ENCODE measurements at places on chromosomes 16 and 17.

DNA sequence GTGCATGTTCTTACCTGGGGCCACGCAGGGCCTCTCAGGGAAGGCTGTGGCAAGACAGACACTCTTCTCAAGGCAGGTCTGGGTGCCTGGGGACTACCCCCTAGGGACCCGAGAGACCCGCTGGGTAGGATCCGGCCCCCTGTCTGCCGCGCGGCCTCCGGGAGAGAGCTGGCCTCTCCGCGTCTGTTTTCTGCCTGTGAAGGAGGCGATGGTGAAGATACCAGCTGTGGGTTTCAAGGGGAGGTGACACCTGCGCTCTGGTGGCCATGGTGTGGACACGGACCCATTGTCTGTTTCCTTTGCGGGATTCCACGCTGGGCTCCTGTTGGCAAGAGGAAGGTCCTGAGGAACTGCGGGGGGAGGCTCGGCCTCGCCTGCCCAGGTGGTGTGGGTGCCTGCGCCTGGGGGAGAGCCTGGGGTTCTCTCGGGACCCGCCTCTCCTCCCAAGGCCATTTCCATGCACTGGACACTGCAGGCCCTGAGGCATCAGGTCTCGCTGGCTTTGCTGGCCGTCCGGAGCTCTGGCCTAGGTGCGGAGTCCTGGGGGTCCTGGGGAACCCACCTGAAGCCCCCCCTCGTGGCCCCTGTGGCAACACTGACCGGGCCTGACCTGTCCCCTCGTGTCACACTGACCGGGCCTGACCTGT lies 12.2 kb upstream of the METRNL start:
- no peak overlapping the region for H3K4me3 ChIP-seq
- no peaks in the 10 kb centered on the region for H3K4me1 ChIP-seq
- H3K27ac ChIP-seq: no peak overlapping the region
- H3K27me3 ChIP-seq: no peaks in the 10 kb centered on the region
- H3K36me3 ChIP-seq: no peaks in the 10 kb centered on the region

GRCh38 chr17:1989135-1989534 lies 36.0 kb downstream of the RTN4RL1 start:
- no peak overlapping the region for H3K4me3 ChIP-seq
- H3K27ac ChIP-seq: no peak overlapping the region
- H3K27me3 ChIP-seq: no peaks in the 10 kb centered on the region

DNA sequence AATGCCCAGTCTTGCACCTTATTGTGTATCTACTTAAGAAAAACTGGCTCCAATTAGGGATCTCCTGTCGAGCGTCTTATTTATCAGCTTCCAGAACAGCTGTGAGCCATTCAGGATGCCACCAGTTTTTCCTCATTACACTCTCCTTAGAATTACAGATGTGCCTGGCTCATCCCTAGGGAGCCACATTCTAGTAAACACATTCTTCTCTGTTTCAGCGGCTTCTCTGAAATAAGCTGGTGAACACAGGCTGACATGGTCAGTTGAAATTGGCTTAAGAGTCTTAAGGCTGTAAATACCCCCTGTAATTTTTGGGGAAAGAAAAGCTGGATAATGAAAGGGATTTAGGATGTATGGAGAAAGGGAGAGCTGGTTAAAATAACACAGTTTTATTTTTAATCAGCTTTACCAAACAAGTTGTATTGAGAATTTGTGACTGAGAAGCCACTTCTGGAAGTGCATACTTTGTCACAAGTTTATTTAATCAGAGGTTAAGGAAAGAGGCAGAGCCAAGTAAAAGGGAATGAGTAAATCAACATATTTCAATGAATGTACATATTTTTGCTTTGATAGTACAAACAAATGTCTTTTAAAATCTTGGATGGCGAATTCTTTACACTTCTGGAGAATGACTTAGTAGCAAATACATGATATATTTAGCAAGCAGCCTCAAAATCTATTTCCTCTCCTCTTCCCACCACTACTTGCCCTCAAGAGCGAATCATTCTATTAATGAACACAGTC lies 562.0 kb upstream of the GOT2 start:
- peaks cover 13% of the 10 kb centered on the region for H3K4me1 ChIP-seq
- H3K27ac ChIP-seq: no peak overlapping the region
- H3K27me3 ChIP-seq: no peaks in the 10 kb centered on the region
- peak; percentile 85 for DNase-seq

- no peaks in the 10 kb centered on the region for H3K36me3 ChIP-seq
- DNase-seq: no peak
- no peaks in the 10 kb centered on the region for H3K27me3 ChIP-seq
- H3K27ac ChIP-seq: no peak overlapping the region
Observed at GRCh38 chr16:81424771-81425170, 19.8 kb upstream of the CMIP start.

DNA sequence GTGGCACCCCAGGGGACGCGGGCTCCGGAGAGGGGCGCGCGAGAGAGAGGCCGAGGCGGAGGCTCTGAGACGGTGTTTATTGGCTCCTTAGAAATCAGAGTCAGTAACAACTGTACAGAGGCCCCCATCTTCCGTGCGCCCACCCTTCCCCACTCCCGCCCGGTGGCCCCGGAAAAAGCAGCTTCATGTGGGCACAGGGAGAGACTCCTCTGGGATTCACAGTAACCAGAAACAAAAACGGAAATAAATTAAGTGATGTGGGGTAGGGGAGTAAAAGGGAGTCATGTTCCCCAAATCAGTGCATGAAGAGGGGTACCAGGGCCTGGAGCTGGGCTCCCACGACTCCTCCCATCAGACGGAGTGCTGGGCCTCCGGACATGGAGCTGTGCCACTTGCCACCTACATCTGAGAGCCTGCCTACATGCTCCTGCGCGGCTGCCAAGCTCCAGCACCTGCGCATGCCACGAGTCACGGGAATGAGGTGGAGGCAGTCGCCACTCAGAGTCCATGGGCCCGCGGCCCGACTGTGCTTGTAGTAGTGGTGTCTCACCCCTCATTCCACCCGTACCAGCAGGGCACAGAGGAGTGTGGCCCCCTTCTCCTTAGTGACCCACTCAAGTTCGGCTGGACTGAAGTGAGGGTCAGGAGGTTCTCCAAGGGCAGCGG lies 543 bp upstream of the GPS2 start:
- peaks cover 28% of the 10 kb centered on the region for H3K36me3 ChIP-seq
- H3K4me1 ChIP-seq: peaks cover 4% of the 10 kb centered on the region
- DNase-seq: no peak

DNA sequence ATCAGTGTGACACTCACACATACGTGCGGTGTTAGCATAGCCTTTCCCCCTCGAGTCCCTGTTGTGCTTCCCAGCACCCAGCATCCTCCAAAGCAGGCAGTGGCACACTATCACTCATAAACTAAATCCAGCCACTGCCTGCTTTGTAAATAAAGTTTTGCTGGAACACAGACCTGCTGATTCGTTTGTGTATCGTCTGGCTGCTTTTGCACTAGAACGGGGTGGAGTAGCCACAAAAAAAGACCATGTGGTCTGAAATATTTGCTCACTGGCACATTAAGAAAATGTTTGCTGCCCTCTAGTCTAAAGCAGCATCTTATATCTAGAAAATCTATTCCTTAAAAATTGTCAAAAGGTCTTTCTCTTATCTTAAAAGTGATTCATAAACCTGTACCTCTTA lies 341.2 kb upstream of the ZFHX3 start:
- H3K27me3 ChIP-seq: no peaks in the 10 kb centered on the region
- H3K4me1 ChIP-seq: no peaks in the 10 kb centered on the region
- H3K27ac ChIP-seq: no peak overlapping the region
- H3K36me3 ChIP-seq: no peaks in the 10 kb centered on the region

GRCh38 chr16:22264786-22265185 lies 32.4 kb upstream of the POLR3E start:
- no peak overlapping the region for H3K27ac ChIP-seq
- H3K36me3 ChIP-seq: peaks cover 19% of the 10 kb centered on the region
- H3K4me1 ChIP-seq: no peaks in the 10 kb centered on the region
- H3K4me3 ChIP-seq: no peak overlapping the region
- H3K27me3 ChIP-seq: no peaks in the 10 kb centered on the region
- no peak for DNase-seq

DNA sequence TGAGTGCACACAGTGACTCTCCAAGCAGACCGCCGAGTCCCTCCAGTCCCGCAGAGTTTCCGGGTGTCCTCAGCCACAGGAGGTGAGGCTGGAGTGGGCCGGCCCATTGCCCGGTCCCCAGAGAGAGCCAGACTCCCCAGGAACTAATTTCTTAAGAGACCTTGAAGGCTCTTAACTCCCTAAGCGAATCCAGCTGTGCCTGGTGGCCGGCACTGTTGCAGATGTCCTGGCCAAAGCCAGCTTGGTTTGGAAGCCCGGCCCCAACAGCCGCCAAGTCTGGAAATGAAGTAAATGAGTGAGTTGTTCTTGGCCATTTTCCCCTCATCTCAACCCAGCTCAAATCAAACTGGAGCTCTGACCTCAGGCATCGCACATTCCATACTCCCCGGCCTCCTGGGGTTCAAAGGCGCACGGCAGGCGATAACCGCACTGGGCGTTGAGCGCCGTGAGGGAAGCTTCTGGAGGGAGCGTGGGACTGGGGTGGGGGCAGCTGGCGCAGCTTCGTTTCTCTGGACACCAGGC lies 42.0 kb downstream of the CMIP start:
- no peaks in the 10 kb centered on the region for H3K27me3 ChIP-seq
- H3K4me3 ChIP-seq: no peak overlapping the region

DNA sequence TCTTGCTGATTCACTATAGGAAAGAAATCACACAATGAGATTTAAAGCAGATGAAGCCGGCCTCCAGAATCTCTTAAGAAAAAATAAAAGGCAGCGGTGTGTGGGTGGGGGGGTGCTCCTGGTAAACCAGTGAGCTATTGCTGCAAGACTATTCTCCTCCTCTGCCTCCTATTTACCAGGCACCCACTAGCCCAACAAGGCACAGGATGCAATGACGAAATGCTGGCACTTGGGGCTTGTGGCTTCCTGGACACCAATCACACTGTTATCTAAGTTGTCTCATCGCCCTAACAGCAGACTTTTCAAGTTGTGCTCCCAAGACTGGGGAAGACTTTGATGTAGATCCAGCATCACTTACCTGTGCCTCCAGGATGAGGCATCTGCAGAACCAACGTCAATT lies 50.2 kb upstream of the NDRG4 start:
- no peaks in the 10 kb centered on the region for H3K36me3 ChIP-seq
- no peak overlapping the region for H3K27ac ChIP-seq
- H3K27me3 ChIP-seq: peaks cover 3% of the 10 kb centered on the region
- no peaks in the 10 kb centered on the region for H3K4me1 ChIP-seq
- no peak overlapping the region for H3K4me3 ChIP-seq
- DNase-seq: no peak

DNA sequence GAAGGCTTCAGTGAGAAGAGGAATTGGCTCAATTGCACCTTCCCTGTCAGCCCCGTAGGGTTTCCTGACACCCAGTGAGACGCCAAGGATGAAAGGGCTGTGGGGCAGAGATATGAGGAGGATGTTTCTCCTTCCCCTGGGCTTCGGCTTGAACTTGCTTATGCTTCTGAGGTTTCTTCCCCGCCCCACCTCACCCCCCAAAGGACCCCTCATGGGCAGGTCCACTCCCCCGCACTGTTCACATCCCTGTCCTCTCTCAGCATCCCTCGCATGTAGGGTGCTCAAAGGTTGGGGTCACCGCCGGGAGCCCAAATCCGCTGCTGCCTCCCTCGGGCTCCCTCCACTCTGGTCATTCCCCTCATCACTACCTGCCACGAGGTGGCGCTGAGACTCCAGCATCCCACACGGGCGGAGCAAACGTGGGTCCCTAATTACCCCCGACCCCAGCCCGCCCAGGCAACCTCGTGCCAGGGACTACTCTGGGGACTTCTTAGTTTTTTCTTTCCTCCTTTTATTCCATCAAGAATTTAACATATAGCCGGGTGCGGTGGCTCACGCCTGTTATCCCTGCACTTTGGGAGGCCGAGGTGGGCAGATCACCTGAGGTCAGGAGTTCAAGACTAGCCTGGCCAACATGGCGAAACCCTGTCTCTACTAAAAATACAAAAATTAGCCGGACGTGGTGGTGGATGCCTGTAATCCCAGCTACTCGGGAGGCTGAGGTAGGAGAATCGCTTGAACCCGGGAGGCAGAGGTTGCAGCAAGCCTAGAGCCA lies 3.3 kb upstream of the TRARG1 start:
- H3K36me3 ChIP-seq: no peaks in the 10 kb centered on the region
- no peak overlapping the region for H3K4me3 ChIP-seq
- no peak overlapping the region for H3K27ac ChIP-seq
- peak; percentile 66 for DNase-seq

- H3K4me1 ChIP-seq: no peaks in the 10 kb centered on the region
- DNase-seq: no peak
- H3K27ac ChIP-seq: no peak overlapping the region
- no peaks in the 10 kb centered on the region for H3K27me3 ChIP-seq
- H3K36me3 ChIP-seq: no peaks in the 10 kb centered on the region
- H3K4me3 ChIP-seq: no peak overlapping the region
Observed at GRCh38 chr16:75377729-75378386, 55.4 kb downstream of the CFDP1 start.

DNA sequence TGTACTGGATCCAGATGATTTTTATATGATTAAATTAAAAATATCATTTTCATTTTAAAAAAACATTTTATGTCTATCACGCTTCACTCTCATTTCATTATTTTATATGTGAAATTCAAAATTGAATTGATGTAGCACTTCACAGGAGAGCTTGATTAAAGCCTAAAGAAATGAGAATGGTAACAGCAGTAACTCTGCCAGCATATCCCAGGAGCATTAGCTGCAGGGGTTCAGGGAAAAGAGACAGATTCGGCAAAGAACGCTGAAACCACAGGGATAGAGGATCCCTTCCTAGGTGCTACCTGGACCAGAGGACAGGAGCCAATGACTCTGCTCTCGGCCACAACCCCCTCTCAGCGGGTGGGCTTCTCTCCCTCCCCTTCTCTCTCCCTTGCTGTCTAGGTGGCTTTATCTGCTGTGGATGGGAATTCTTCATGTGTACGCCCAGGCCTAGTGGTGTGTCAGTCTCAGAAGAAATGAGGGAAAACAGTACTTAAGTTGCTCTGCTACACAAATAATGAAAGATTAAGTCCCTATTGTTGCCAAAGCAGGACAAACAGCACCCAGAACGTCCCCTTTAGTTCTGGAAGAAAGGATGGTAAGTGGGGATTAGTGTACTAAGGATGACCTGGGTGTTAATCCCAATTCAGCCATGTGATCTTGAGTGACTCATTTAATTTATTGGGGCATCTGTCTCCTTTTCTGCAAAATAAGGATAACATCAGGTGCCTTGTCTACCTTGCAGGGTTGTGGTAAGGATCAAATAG lies 123.3 kb downstream of the CDK5R1 start:
- DNase-seq: no peak
- H3K27me3 ChIP-seq: peaks cover 12% of the 10 kb centered on the region
- H3K36me3 ChIP-seq: no peaks in the 10 kb centered on the region
- no peaks in the 10 kb centered on the region for H3K4me1 ChIP-seq

Data from SJCRH30 (cell line).